OCI-M1 (cell line): ENCODE measurements at places on chromosomes 16 and 17.
A peak's percentile ranks its signal among the peaks of the same experiment; 100 is the strongest.

- DNase-seq, result no peak
Measured at GRCh38 chr17:32882029-32882428, 5.1 kb upstream of the MYO1D start.

DNA sequence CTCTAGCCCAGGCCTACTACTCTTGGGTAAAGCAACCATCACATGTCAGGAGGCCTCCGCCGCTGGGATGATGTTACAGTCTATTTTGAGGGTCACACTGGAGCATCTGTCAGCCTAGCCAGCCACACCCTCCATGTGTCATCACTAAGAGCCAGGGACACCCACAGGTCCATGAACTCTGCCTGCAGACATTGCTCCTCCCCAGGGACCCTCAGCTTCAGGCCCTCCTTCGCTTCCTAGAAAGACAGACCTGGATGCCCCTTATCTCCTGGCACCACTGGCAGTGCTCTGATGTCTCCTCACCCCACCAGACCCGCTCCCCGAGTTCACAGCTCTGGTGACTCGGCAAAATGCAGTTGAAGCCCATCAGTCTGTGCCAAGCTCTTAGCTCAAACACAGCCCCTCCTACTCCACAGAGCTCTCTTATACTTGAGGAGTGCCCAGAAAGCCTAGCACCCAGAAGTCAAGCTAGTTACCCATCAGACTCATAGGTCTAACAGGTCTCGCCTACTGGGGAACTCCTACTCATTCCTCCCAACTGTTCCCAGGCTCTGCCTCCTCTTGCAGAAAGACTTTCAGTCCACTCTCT is 5.9 kb downstream of the RANBP10 start:
- no peak for DNase-seq

DNA sequence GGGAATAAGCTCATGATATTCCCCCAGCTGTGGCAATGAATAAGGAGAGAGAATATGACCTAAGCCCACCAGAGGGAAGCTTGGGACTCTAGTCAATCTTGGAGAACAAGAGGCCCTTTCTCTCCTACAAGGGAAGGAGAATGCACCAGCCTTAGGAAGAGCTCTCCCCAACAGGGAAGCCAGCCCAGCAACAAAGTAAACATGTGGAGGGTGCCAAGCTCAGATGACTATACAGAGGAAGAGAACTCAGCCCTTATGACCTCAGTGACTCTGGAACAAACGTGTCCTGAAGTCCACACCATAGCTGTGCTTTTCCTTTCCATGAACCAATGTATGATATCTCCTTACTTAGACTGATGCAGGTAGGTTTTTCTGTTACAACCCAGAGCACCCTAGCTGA is 219.7 kb downstream of the GSG1L start:
- no peak for DNase-seq

GRCh38 chr17:76527430-76528111 is 9.9 kb downstream of the CYGB start:
- DNase-seq, result no peak

- DNase-seq, result no peak
Measured at GRCh38 chr17:16425202-16425601, 9.8 kb downstream of the TRPV2 start.

- peak; percentile 95 for DNase-seq
Measured at GRCh38 chr17:56203430-56203829, 50.2 kb downstream of the ANKFN1 start.

- DNase-seq, result peak; percentile 92
Measured at GRCh38 chr16:75042426-75043174, 43.8 kb downstream of the ZNRF1 start.

DNA sequence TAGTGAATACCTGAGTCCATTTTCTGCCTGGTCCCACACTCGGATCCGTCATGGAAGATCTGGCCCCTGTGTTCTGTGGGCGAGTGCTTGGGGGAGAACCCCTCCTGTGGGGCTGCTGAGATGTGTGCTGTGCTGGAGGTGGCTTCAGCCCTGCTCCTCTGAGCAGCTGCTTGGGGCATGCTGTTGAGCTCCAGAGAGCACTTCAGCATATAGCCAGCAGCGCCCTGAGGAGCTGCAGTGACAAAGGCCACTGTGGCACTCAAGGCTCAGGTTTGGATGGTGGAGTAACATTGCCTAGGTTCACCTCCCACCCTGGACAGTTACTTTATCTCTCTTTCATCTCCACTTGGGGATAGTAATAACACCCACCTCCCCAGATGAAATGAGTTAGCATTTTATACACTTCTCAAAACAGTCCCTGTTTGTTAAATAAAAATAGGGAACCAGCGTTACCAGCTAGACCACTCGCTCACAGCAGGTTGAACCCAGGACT is 75.3 kb downstream of the KSR1 start:
- peak; percentile 77 for DNase-seq

GRCh38 chr17:21458054-21458453 is 81.9 kb downstream of the KCNJ12 start:
- no peak for DNase-seq

GRCh38 chr17:14072881-14073280 is 3.6 kb downstream of the COX10 start:
- no peak for DNase-seq

- DNase-seq, result no peak
Measured at GRCh38 chr17:65039336-65039988, 17.1 kb downstream of the GNA13 start.

GRCh38 chr17:39200070-39200879 is at the start of gene RPL19:
RPL19 (plus strand) TSS chr17:39200283; CDS start chr17:39200345, 62 bp downstream.
- DNase-seq, result peak; percentile 58

DNA sequence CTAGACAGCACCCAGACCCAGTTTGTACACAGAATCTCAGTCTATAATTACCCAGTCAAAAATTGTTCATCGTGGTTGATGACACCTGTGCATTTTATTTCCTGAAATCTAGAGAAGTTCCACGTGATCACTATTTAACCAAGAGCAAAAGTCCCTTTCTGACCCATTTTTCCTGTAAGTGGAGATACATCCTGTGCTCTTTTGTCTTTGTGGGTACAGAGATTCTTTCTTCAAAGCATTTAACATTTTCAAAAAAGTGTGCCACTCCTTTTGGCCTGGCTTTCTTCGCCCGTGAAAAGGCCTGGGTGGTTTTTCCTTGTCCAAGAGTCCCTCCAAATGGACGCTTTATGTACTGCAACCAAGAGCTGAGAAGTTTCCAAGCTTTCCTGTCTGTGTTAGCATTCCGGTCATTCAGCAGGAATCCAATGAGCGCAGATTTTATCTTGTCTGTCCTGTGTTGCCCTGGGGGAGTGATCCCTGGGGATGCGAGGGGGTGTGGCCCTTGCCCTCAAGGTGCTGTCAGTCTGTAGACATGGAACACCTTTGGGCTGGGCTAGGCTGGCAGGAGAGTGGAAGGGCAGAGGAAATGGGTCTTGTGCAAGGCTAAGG is 161.1 kb upstream of the CACNG5 start:
- DNase-seq, result peak; percentile 46

DNA sequence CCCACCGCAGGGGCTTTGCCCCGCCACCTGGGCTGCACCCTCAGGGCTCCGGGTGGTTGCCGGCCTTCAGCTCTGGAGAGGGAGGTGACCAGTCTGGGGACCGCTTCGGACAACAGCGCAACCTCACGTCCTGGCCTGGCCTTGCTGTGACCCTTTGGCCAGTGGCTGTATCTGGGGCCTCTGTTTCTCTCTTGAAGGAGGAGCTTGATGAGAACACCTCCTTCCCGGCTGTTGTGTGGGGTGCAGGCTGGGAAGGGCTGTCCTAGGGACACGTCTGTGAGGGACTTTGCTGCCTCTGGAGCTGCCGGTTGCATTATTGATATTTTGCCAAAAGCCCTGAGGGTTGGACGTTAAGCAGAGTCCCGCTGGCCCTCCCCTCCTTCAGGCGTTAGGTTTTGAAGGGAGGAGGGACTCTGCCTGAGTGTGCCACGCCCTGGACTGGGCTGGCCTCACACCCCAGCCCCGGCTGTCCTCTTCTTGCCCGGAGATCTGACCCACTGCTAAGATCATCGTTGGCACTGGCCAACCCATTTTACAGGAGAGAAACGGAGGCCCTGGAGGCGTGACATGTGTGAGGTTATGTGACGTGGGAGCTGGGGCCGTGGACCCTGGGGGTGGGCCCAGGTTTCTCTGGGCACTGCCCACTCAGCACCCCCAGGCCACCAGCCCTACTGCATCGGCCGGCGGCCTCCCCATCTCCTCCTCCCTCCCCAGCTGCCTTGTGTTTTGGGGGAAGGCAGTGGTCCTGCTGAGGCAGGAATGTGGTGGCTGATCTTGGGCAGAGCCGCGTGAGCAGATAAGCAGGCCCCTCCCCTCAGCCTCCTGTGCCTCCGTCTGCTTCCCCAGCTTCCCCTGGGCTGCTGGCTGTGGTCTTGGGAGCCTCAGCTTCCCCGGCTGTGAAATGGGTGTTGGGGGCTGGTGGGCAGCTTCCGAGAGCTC is 8.5 kb downstream of the ZFPM1 start:
- DNase-seq, result peak; percentile 89

- no peak for DNase-seq
Measured at GRCh38 chr17:40945414-40945813, 8.0 kb upstream of the KRT23 start.

- DNase-seq, result no peak
Measured at GRCh38 chr16:46775214-46775613, 27.1 kb upstream of the MYLK3 start.

- no peak for DNase-seq
Measured at GRCh38 chr17:50181144-50181543, 15.3 kb downstream of the SGCA start.

DNA sequence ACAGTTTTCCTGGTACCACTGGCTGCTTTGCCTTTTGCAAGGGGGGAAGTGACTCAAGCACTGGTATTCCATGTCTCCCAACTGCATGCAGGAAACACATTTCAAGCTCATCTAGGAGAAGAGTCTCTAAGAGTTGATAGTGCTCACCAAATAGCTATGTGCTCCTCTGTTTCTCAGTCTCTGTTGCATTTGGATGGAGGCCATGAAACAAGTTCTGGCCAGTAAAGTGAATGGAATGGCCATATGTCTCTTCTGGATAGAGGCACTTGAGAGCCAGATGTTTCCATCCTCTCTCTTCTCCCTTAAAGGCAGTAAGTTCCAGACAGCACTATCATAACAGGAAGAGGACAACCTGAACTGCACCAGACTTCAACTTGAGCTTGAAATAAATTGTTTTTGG is 60.6 kb downstream of the C16orf82 start:
- DNase-seq, result no peak

GRCh38 chr17:75589919-75590303 is 2.3 kb downstream of the MYO15B start:
- DNase-seq, result no peak

DNA sequence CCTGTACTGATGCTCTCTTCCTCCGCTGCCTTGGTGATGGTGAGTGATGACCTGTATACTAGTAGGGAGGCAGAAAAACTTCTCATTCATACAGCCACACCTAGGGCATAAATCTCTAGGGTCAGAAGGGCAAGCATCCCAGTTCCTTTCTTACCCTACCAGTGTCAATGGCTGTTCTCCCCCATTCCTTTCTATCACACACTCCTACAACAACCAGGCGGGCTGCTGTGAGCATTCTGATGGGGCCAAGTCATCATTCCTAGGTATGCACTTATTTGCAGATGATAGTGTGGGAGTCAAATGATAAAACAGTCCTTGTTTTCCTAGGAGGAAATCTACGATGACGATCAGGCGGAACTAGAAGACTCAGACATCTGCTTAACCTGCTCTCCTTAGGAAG is 14.0 kb upstream of the SLC6A4 start:
- DNase-seq, result no peak

GRCh38 chr16:78648517-78648916 is 549.1 kb downstream of the WWOX start:
- no peak for DNase-seq

DNA sequence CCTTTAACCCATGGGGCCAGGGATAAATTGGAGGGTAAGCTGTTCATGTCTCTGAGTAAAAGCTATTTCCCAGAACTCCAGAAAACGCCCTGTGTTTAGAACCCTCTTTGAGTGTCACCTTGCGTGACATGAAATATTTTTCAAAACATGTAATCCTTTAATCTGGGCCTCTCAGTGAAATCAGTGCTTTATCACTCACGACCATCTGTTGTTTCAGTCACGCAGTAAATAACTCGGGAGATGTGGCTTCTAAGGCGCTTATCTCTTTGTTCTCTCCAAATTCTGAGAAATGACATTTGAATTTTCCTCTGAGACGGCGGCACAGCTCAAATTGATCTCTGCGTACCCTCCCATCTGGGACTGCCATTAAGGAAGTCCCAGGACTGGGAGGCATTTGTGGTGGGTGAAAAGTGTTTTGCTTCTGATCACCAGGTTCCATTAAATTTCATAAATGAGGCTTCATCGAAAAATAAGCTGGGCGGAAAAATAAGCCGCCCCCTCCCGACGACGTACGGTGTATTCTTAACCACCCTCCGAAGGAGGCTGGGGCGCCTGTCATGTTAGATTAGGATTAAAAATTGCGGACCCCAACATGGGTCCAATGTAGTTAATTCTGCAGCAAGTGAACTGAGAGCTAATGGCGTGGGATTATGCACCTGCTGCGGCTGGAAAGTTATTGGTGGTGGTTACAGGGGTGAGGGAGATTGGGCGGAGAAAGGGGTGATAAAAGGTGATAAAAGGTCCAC is 12.7 kb downstream of the WFDC1 start:
- DNase-seq, result peak; percentile 97

DNA sequence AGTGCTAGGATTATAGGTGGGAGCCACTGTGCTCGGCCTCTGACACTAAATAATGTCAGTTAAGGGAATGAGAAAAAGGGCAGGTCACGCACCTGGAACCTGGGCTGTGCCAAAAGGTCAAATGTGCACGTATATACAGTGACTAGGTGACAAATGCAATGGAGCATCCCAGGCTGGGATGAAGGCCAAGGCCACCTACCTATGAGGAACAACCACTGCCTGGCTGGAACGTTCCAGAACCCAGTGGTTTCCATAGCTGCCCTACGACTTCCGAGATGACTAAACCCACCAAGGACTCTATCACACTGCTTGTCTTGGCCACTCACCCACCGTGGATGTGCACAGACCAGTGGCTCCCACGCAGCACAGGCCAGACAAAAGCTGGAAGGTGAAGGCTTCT is 16.1 kb downstream of the ZNF500 start:
- DNase-seq, result no peak

DNA sequence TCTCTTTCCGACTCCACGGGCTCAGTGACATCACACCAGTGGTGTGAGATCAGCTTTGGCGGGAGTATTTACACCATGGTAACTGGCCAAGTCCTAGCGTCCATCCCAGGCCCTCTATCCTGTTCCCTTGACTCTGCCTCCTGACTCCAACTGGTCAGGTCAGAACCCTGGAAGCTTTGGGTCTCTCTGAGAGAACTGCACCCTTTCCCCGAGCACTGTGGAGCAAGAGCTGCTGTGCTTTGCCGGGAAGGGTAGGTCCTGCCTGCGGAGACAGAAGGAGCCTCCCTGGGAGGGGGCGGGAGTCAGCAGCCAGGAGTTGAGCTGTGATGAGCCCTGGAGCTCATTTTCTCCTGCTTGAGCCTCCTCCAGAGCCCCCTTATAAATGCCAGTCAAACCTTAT is 212.1 kb upstream of the TNRC6C start:
- DNase-seq, result no peak

DNA sequence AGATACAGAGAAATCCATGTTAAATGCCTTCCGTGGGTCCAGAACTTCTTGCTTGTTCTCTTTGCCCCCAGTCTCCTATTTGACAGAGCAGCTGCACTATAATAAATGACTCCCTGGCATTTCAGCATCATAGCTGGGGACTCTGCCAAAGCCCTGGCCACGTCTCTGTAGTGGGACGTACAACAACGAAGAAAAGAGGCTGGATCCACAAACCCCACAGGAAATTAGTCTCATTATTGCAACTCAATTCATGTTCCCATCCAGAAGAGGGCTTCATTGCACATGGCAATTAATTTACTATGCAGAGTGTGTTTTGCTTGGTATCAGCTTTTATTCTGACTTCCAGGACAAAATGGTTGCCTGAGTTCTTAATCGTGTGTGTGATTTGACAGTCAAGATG is 121.3 kb downstream of the CDH13 start:
- DNase-seq, result no peak

- DNase-seq, result no peak
Measured at GRCh38 chr17:72445055-72445991, 324.5 kb downstream of the SOX9 start.
